Adrenal gland (tissue), 19 donors: ENCODE measurements at places on chromosomes 12 and 14.

DNA sequence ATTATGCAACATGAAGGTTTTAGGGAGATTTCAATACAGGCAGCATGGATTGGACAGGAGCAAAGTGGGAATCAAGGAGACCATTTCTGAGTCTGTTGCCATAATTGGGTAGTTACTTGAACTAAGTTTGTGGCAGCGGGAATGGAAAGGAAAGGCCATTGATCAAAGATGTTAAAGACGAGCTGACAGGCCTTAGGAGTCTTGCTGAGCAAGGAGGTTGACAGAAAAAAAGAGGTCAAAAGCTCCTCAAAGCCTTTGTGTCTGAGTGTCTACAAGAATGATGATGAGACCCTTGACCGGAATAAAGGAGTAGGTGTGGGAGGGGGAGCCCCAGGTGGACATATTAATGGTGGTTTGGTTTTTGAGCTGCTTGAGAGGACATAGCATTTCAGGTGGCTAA, 9.4 kb downstream of the PLEKHA5 start:
- DNase-seq: no peak

DNA sequence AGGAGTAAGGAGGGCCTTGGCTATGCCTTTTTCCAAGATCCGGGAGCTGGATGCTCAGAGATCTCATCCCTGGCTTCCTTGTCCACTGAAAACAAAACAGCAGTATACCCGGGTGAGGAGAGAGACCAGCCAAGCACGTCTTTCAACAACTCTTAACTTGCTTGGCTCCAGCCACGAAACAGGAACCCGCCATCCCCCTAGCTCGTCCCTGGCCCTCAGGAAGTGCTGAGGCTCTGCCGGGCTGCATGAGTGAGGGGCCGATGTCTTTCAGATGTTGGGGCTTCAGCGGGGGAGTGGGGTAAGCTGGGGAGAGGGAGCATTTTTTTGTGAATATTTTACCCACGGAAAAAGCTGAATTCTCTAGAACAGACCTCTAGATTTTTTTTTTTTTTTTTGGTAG, 231.1 kb downstream of the CACNA1C start:
- DNase-seq: no peak

- no peak for DNase-seq
Observed at GRCh38 chr14:22824711-22825359, 4.9 kb upstream of the MRPL52 start.

GRCh38 chr14:20836668-20837338, 34.2 kb upstream of the RNASE1 start:
- peak; percentile 35 for DNase-seq

GRCh38 chr14:75315144-75315543, 36.5 kb downstream of the FOS start:
- DNase-seq: peak; percentile 47

- no peak for DNase-seq
Observed at GRCh38 chr12:86265329-86265695, 9.1 kb upstream of the MGAT4C start.

DNA sequence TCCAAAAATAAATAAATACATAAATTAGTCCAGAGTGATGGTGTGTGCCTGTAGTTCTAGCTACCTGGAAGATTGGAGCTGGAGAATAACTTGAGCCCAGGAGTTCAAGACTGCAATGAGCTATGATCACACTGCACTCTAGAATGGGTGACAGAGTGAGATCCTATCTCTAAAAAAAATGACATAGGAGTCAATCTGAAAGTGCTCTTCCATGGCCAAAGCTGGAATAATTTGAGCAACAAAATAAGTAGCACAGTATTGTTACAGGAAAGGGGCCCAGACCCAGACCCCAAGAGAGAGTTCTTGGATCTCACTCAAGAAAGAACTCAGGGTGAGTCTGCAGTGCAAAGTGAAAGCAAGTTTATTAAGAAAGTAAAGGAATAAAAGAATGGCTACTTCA, 24.9 kb upstream of the SLC7A8 start:
- no peak for DNase-seq

DNA sequence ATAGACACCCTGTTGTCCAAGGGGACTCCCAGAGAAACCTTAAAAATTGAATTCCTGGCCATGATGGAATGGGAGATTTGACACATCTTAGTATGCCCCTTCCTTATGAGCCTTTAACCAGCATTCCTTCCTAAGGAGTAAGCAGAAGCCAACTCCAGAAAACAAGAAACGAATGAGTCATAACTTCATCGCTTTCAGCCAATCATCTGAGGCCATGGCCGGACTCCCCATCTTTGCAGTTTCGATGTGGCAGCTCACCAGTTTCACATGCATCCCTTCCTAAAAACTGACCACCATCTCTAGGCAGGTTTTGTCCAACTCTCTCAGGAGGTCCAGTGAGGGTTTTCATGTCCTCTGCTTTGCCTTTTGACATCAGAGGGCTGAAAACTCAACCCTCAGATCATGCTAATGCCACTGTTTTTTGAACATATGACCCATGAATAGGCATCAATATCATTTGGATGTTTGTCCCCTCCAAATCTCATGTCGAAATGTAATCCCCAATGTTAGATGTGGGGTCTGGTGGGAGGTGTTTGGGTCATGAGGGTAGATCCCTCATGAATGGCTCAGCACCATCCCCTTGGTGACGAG, 19.9 kb downstream of the DAAM1 start:
- no peak for DNase-seq

DNA sequence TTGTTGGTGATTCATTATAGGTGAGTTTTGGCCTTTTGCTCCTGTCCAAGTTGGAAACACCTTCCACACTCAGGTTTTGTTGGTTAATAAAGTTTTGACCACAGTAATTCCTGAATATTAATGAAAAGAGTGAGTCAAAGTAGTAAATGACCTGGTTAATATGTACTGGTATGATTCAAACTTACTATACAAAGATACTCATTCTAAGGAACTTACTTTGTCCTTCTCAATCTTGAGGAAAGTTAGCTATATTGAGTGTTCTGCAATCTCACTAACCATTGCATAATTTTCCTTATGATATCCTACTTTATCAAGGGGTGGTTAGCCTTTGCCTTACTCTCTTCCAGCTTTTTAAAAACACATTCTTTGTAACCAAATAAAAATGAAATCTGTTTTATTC, 20.9 kb upstream of the HECTD1 start:
- DNase-seq: no peak

DNA sequence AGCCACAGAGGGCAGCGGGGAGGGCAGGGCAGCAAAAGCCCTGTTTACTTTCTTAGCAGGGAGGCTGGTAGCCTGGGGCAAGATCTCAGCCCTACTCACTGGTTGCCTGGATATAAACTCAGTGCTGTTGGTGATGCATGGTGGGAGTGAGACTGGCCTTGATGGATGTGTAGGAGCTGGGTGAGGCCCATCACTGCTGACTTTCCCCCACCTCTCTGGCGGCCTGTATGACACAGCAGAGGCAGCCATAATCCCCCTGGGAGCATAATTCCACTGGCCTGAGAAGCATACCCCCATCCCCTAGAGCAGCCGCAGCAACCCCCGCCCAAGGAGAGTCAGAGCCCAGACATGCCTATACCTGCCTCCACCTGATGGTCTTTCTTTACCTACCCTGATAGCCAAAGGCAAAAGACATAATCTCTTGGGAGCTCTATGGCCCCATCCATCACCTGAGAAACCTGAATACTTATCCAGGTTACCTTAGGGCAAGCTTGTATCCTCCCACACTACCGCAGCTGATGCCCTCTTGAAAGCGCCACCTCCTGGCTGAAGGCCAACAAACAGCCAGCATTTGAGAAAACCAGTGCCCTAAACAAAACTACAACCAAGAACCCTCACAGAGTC, 59.3 kb downstream of the DNAI7 start:
- no peak for DNase-seq

GRCh38 chr14:77144412-77145115, 3.0 kb upstream of the ZDHHC22 start:
- peak; percentile 4 for DNase-seq

DNA sequence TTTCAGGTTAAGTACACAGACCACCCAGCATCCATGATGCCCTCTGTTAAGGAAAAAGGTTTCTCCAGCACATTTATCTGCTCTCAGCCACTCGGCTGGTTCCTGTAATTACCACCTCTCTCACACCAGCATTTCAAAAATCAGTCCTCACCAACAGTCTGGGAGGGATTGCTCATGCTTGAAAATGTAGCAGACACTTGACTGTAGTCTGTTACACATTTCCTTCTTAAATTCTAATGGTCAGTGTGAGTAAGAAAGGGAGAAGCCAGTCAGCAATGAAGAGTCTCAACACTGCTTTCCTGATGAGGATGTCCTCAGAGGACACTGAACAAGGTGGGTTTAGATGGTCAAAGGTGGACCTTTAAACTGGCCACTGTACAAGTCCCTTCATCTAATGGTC, 6.0 kb downstream of the ZBTB39 start:
- no peak for DNase-seq

GRCh38 chr14:63371033-63371432, 52.3 kb upstream of the GPHB5 start:
- DNase-seq: no peak
